ENCODE measurements at places on chromosomes 12 and 14.

DNA sequence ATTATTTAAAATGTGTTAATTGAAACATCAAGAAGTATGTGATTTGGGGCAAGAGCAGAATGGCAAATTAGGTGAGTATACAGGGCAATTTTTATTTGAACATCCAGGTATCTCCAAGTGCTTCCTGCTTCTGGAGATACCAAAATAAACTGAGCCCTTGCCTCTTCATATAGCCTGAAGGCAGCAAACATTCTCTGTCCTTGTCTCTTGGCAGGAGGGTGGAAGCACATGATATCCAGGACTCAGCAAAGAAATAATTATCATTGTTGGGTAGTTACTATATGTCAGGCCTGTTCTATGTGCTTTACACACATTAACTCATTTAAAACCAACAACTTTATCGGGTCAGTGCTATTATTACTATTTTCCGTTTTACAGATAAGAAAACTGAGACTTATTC, 12.5 kb downstream of the LIN7A start:
- no peak for DNase-seq

- no peak for DNase-seq
Observed at GRCh38 chr12:92866418-92866817, 62.7 kb downstream of the EEA1 start.

GRCh38 chr14:56660677-56661389, 81.2 kb downstream of the TMEM260 start:
- no peak for DNase-seq

DNA sequence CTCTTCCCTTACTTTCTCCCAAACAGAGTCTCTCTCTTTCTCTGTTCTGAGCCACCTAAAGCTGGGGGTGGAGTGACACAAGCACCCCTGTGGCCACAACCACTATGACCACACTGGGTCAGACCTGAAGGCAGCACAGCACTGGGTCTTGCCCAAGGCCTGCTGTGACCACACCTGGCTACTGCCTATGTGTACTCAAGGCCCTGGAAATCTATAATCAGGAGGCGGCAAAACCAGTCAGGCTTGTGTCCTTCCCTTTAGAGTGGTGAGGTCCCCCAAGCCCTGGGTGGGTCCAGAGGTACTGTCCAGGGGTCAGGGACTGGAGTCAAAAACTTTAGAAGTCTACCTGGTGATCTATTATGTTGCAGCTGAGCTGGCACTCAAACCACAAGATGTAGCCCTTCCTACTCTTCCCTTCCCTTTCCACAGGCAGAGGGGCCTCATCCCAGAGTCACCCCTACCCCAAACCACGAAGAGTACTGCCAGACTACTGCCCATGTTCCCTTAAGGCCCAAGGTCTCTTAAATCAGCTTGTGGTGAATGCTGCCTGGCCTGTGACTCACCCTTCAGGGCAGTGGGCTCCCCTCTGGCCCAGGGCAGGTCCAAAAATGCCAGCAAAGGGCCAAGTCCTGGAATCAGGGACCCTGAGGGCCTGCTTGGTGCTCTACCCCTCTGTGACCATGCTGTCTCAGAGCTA, 179.8 kb upstream of the DYRK2 start:
- DNase-seq: no peak

DNA sequence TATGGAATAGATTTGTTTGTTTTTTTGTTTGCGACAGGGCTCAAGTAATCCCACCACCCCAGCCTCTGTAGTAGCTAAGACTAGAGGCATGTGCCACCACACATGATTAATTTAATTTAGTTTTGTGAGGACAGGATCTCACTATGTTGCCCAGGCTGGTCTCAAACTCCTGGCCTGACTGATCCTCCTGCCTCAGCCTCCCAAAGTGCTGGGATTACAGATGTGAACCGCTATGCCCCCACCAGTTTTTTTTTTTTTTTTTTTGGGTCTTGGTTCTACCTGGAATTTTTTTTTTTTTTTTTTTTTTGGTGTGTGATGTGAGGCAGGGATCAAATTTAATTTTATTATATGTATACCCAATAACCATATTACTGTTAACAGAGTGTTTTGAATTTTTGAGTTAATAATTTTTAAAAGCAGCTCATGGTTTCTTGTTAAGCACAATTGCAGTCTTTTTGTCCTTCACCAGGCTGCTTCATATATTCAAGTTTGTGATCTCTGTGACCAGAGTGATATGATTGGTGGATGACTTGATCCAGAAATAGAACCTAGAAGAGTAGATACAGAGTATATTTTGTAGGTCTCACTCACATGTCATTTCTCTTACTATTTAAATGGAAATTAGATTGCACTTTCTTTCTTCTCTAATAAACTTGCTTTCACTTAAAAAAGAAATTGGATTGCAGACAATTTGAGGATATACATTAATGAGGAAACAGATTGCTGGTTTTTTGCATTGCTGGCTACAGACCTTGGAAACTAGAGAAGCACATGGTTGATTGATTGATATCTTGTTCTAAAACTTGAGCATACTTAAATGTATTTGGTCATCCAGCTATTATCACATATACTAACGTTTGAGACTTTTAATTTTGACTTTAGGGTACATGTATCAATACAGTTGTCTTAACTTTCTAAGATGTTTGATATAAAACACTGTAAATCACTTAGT, 13.2 kb downstream of the ADIPOR2 start:
- no peak for DNase-seq
